CD4-positive, alpha-beta T cell treated with Interleukin-10 for 1 hour (primary cell): ENCODE measurements at places on chromosomes 11 and 22.

GRCh38 chr11:117606211-117606610, 190.8 kb downstream of the DSCAML1 start:
- no peak for DNase-seq

DNA sequence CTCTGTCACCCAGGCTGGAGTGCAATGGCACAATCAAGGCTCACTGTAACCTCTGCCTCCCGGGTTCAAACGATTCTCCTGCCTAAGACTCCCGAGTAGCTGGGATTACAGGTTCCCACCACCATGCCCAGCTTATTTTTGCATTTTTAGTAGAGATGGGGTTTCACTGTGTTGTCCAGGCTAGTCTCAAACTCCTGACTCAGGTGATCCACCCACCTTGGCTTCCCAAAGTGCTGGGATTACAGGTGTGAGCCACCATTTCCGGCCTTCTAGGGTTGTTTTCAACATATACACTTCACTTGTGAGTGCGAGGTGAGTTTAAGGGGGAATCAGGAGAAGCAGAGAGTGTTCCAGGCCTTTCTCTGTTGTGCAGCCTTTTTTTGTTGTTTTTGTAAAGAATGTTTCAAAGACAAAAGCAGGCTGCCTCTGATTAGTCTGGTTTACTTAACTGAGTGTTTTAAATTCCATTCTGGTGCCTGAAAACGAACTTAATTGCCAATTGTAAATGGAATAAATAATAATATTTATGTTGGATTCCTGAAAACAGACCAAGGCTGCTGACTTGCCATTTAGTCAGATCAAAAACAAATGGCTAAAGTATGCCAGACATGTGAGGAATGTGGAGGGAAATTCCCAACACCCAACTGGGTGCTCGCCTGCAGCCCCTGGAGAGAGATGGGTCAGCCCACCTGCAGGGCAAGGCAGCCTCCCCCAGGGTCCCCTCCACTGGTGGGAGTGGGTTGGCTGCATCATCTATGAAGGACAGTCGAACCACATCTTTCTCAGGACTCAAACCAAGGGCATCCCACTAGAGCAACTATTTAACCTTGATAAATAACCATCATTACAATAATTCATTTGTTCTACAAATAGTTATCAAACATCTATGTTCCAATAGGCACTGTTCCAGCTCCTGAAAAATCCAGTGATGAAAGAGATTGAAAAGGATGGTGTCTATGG, 4.6 kb upstream of the RANGAP1 start:
- no peak for DNase-seq

DNA sequence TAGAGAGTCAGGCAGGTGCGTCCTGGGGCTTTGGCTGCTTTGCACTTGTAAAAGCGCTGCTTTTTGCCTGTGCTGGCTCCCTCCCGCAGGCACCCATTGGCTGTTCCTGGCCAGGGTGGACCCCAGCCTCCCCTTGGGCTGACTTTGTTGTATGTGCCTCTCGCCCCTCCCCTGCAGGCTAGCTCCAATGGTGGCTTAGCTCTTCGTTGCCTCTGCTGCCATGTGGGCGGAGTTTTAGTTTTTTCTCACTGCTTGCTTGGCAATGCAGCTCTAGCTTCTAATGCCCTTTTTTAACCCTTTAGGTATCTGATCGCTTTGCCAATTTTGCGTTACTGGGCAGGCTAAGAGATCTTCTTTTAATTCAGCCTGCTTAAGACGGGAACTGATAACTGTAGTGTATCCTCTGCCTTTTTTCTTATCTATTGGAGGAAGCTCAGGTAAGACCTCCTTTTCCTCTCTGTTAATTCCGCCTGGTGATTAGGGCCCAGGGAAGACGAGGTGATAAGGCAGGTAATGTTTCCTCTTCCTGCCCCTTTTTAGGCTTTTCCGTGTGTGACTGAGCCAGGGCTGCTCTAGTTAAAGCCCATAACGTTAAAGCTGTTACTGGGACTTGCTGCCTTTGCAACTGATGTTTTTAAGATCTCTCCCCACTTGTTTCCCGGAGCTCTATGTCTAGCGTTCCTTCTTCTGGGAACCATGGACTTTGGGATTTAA, 11.7 kb upstream of the GLYATL1 start:
- peak; percentile 11 for DNase-seq

GRCh38 chr11:34634694-34635062, 13.8 kb downstream of the EHF start:
- DNase-seq, result no peak

- DNase-seq, result no peak
Measured at GRCh38 chr11:123742724-123743120, 1.3 kb upstream of the ZNF202 start.

DNA sequence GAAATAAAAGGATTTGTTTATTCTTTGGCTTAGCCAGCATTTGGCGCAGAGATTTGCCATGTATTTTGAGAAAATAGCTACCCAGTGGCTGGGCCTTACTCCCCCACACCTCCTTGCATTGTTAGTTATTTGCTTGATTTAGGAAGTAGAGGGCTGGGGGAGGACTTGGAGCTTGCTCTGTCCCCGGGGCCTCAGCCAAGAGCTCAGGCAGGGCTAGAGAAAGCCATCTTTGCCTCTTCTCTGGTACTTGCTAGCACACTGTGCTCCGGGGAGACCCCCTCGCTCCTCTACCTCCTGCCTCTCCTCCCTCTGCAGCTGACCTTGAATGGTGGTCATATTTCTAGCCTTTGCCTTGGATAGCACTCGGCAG, 93.0 kb downstream of the SCN3B start:
- DNase-seq, result no peak

DNA sequence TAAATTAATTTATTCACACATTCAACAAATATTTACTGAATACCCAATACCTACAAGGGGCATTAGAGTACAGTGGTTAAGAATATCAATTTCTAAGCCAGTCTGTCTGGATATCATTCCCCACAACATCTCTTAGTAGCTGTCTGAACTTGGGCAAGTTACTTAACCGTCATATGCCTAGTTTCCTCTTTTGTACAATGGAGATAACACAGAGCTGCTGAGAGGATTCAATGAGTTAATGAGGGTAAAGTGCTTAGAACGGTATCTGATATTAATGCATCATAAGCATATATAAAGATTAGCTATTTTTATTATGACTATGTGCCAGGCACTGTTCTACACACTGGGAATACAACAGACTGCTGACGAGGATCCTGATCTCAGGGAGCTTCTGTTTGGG, 116.4 kb downstream of the APOL5 start:
- DNase-seq, result no peak

DNA sequence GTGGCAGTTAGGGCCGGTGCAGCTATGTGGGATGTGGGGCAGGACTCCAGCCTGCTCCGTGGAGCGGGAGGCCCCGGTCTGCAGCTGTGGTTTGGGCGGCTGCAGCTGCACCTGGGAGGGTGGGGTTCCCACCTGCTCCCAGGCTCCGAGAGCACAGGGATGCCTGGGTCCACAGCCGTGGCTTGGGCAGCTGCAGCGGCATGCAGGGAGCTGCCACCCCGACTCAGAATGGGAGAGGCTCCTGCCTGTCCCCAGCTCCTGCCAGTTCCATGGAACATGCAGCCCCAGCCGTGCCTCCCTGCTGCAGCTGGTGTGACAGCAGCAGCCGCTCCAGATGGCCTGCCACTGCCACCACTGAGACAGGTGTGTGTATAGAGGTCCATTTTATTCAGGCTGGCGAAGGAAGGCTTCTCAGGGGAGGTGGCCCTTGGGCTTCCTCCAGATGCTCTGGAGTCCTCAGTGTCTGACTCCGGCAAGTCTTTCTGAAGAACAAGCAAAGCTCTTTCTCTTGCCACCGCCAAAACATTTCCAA, 21.8 kb upstream of the UPK3A start:
- no peak for DNase-seq

DNA sequence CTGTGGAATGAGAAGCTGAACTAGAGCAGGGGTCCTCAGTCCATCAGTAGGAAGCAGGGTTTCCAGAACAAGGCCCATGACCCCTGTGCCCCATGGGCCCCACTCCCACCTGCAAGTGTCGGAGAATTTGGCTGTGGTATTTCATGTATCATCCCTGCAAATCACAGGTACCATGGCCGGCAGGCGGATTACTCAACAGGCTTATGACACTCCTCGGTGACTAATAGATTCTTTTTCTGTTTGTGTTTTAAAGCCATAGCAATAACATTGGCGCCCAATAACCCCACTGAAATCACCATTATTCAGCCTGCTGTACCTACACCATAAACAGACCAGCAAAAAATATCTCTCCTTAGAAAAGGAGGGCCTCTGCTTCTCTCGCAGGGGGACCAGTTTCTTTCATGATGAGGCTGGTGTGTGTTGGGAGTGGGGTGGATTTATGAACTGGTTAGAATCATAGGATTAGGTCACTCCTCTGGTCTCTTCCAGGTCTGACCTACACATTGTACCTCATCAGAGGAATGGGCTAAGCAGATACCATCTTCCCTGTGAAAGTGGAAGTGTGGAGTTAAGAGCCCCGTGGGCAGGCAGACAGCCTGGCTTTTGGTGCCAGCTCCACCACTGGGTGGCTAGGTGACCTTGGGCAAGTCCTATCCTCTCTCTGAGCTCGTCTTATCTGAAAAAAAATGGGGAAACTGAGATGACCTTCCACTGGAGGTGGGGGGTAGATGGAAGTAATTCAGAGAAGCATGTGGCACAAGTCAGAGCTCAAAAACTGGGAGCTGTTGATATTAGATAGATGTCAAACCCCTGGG, 60.2 kb upstream of the WNT11 start:
- no peak for DNase-seq
